Activated CD4-positive, alpha-beta T cell treated with anti-CD3 and anti-CD28 coated beads, Interleukin-2, amount 10 ng/mL, durations not matched to agents 24 days and 14 days (primary cell): ENCODE measurements at places on chromosomes 5 and 9. TPM values are rescaled to one million over a fixed set of nuclear protein-coding genes. Genes with fewer than 3 reads are reported as not detected.
A peak's percentile ranks its signal among the peaks of the same experiment; 100 is the strongest.

GRCh38 chr9:112846528-112847488 lies 43.9 kb downstream of the SLC46A2 start:
- DNase-seq = no peak

GRCh38 chr9:6354072-6354686 lies 26.0 kb downstream of the TPD52L3 start:
- DNase-seq = peak; percentile 82

Gene NINJ1
- total RNA-seq = 103 and 110 TPM in 2 replicates

- no peak for DNase-seq
Measured at GRCh38 chr9:108225149-108225800, 630.5 kb downstream of the ACTL7B start.

DNA sequence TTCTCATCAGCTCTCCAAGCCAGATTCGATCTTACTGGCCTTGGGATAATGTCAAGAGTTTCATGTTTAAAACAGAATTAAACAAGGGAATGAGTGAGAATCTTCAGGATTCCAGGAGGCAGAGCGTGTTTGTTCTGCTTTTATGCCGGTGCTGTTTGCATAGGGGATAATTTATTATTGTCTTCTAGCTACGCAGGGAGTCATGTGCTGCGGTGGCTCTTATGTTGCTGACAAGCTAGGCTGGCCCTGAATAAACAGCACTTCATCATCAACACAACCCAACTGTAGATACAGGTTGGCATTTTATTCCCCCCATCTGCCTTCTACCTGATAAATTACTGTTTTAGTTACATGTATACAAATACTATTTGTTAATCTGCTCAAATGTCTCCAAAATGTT lies 47.1 kb upstream of the PCA3 start:
- DNase-seq = no peak

- DNase-seq = no peak
Measured at GRCh38 chr9:117945286-117945685, 241.1 kb downstream of the TLR4 start.

GRCh38 chr9:3398232-3398648 lies 127.6 kb downstream of the RFX3 start:
- DNase-seq = peak; percentile 60

DNA sequence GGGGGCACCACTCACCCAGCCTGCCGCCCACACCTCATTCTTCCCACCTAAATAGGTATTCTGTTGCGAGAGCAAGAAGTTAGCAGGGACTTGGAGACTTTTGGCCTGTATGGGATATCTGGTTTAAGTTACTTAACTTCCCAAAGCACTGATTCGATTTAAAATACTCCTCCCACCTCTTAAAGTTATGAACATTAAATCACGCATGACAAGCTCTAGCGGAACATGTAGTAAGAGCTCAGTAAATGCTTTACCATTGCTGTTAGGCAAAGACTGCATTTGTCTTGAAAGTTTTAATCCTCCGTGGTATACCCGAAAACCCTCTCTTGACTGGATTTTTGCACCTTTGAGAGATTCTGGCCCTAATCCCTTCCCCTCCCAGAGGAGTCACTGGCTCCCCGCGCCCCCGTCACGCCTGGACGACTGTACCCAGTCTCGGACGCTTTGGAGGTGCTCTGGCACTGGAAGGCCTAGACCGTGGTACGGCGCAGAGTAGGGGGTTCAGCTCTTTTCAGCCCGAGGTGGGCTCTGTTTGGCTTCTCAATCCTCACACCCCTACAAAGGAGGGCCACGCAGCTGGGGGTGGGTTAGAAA lies 4.4 kb downstream of the GDNF start:
- no peak for DNase-seq

GRCh38 chr9:93170571-93170970 lies 13.4 kb upstream of the WNK2 start:
- no peak for DNase-seq

Gene PRDM9
- not detected in 2 replicates for total RNA-seq

GRCh38 chr9:22037954-22038690 lies 29.0 kb upstream of the CDKN2B start:
- DNase-seq = no peak

- DNase-seq = peak; percentile 52
Measured at GRCh38 chr9:70407081-70407503, 7.4 kb downstream of the KLF9 start.
